ENCODE measurements at places on chromosomes 2 and 18.

GRCh38 chr18:56891116-56891515, 240.0 kb downstream of the WDR7 start:
- DNase-seq, result no peak

DNA sequence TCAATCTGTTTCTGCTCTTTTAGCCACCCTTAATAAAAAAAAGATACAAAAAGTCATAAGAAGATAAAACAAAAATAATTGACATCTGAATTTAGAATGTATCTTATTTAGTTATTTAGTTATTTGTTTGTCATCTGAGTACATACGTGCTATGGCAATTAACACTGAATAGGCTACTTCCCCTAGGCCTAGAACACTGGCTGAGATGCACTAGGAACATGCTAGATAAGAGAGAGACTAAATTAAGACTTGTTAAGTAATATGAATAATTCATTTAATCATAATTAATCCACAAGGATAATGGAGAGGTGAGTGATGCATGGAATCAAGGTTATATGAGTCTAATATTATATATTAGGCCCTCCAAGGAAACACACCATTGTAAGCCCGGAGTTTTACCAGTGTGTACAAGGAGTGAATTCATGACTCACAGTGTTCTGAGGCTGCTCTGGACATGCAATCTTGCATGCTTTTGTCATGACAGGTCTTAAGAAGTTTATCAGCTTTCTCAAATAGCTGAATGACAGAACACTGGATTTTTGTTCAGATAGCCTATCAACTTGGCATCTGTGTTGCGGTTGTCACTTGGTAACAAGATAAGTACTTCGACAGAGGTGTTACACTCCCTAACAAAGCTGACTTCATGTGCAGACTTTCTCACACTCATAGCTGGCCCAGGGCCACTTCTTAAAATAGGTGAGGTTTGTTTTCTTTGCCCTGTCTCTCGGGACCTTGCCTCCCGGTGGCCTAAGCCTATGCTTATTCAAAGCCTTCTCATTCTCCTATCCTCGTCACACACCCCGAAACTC, 5.0 kb upstream of the SERPINB2 start:
- no peak for DNase-seq

DNA sequence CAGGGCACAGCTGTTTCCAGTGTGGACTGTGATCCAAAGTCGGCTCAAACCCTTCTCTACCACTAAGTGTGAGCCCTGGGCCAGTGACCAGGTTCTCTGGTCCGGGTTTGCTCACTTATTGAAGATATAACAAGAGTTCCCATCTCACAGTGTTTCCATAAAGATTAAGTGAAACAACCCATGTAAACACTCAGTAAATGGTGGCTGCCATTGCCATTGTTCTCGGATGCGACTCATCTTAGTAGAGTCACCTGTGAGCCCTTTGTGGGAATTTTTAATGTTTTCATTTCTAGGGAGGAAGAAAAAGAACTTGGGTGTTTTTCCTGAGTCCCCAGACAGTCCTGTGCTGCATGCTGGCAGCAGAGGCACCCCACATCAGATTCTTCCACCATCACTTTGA, 53.4 kb downstream of the TPGS2 start:
- no peak for DNase-seq

DNA sequence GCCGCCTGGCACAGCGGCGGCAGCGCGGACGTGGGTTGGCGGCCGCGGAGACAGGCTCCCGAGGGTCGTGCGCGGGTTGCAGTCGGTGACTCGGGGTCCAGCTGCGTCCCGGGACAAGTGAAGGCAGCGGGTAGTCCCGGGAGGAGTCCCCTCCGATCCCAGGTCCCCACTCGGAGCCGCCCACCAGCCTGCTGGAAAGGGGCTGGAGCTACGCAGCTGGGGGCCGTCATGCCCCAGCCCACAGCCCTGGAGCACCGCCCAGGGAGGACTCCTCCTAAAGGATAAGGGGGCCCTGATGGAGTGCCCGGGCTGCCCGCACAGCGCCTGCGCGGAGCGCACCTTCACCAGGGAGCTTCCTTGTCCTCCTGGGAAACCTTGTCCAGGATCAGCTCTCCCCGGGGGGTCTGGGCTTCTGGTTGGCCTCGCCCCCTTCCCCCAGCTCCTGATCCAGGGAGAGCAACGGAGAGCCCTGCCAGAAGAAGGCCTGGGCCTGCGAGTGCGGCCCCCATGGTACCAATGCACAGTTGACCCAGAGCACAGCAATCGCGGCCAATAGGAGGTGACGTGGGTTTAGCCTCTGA, 25.9 kb upstream of the ALPP start:
- no peak for DNase-seq

DNA sequence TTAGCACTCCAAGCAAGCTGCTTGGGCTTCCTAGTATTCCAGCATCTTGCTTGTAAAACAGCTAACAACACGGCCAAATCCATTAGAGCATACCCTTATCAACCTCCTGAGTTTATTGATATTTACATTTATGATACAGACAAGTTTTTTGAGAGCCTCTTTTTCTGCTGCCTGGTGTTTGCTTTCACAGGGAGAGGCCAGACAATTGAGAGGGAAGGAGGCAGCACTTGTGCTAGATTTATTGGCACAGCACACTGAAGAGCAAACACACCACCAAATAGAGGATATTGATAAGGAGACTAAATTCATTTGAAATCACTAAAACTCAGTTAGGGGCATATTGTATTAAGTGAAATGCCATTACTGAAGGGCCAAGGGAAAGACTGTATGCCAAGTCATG, 1142.3 kb upstream of the FANCL start:
- no peak for DNase-seq

All from stimulated activated CD8-positive, alpha-beta memory T cell treated with anti-CD3 and anti-CD28 coated beads, Interleukin-15, amount 100 ng/mL, for 48 hours (primary cell).